ENCODE measurements at places on chromosomes 5 and 9.

DNA sequence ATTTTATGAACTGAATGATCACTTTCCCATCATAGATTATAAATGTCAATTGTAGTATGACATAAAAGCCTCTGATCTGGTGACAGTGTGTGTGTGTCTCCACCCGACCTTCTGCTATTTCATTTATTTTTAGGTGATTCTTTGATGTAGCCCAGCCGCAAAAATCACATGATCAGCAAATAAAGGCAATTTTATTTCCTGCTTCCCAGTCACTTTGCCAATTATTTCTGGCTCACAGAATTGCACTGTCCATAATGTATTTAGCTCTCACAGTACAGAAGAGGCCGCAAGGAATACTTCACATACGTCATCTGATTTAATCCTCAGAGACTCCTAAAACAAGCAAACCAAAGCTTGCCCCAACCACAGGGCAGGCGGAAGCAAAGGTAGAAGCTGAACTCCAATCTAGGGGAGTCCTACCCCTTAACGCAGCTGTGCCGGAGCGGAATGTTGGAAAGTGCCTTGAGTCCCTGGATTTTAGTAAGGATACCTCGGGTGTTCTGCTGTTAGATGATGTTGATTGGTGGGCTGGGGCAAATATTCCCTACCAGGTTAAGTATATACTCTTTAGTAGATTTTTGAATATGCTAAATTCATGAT is 384.0 kb upstream of the IRX4 start:
- DNase-seq: no peak

DNA sequence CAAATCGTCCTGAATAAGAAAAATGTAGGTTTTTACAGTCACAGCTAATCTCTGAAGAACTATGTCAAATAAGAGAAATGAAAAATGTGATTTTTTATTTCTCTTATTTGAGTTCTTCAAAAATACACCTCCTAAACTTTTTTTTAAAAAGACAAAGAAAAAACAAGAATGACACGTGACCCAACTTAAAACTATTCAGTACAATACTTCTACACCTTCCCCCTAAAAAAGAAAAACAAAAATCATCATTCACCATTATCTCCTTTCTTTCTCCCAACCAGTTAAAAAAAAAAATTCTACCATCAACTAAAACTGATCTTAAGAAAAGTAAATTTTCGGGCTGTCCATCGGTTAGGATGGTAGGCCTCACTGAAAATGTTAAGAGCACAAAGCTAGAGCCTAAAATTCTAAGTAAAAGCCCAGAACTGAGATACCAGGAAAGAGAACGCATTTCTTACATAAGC is 2.1 kb downstream of the RNF145 start:
- DNase-seq: no peak

DNA sequence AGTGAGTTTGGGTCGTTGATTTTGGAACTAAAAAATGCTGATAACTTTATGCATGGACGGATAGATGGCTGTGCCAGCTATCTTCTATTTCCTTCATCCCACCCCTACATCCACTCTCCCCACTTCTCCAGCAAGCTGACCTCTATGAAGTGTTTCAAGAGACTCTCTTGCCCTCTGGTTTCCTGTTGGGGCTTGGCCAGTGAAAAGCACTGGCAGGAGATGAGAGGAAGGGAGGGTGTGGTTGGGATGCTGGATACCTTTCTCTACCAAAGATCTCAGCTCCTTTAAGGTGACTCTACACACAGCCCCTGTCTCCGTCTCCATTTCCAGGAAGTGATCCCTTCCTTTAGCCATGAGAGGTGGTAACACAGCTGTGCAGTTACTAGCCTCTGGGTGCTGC is 30.0 kb upstream of the JMY start:
- no peak for DNase-seq

GRCh38 chr5:164153469-164154172 is 648.2 kb downstream of the MAT2B start:
- DNase-seq: no peak

Data from epithelial cell of proximal tubule (primary cell).